ENCODE measurements at places on chromosomes 7 and 10.

GRCh38 chr7:111730476-111731300 lies 168.4 kb upstream of the IMMP2L start:
- no peaks in the 10 kb centered on the region for H3K36me3 ChIP-seq
- H3K4me3 ChIP-seq: no peak overlapping the region
- no peaks in the 10 kb centered on the region for H3K4me1 ChIP-seq
- H3K27ac ChIP-seq: no peak overlapping the region

DNA sequence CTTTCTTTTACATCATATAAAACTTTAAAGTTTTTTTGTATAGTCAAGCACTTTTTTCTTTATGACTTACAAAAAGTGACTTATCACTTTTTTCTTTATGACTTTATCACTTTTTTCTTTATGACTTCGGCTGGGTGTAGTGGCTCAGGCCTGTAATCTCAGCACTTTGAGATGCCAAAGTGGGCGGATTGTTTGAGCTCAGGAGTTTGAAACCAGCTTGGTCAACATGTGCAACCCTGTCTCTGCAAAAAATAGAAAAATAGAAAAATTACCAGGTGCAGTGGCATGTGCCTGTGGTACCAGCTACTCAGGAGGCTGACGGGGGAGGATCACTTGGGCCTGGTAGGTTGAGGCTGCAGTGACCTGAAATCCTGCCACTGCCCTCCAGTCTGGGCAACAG lies 108.8 kb upstream of the CSTF2T start:
- no peak for DNase-seq
- no peak overlapping the region for H3K4me3 ChIP-seq
- H3K27ac ChIP-seq: no peak overlapping the region
- H3K36me3 ChIP-seq: no peaks in the 10 kb centered on the region
- no peaks in the 10 kb centered on the region for H3K4me1 ChIP-seq

GRCh38 chr10:83612746-83613145 lies 526.6 kb upstream of the GHITM start:
- H3K4me1 ChIP-seq: no peaks in the 10 kb centered on the region
- no peak overlapping the region for H3K4me3 ChIP-seq
- DNase-seq: no peak
- no peaks in the 10 kb centered on the region for H3K36me3 ChIP-seq

GRCh38 chr7:115662120-115662519 lies 368.4 kb downstream of the TFEC start:
- H3K27me3 ChIP-seq: no peaks in the 10 kb centered on the region
- no peaks in the 10 kb centered on the region for H3K36me3 ChIP-seq
- no peaks in the 10 kb centered on the region for H3K4me1 ChIP-seq
- H3K27ac ChIP-seq: no peak overlapping the region
- DNase-seq: no peak
